ENCODE measurements at places on chromosomes 12 and 14. TPM values are rescaled to one million over a fixed set of nuclear protein-coding genes. Genes with fewer than 3 reads are reported as not detected.

KRT5 gene
- 0.21 TPM for total RNA-seq

MANSC1 gene
- 4.3 TPM for total RNA-seq

OTX2 gene
- total RNA-seq, result not detected

INHBC gene
- total RNA-seq, result not detected

EMP1 gene
- 156 TPM for total RNA-seq

RNASE4 gene
- total RNA-seq, result 4.3 TPM

KRT80 gene
- 66.0 TPM for total RNA-seq

TMEM63C gene
- total RNA-seq, result 2.2 TPM

KCNA1 gene
- total RNA-seq, result not detected

GLT8D2 gene
- total RNA-seq, result 0.21 TPM

CLEC2A gene
- not detected for total RNA-seq

CCDC38 gene
- total RNA-seq, result not detected

DNAI7 gene
- total RNA-seq, result 0.16 TPM

NEUROD4 gene
- total RNA-seq, result not detected

CIDEB gene
- 0.12 TPM for total RNA-seq

TEDC1 gene
- 43.1 TPM for total RNA-seq

KRT7 gene
- total RNA-seq, result 4,524 TPM

HEATR5A gene
- total RNA-seq, result 13.8 TPM

PTPRB gene
- total RNA-seq, result 1.6 TPM

ANKRD33 gene
- not detected for total RNA-seq
